ENCODE measurements at places on chromosomes 11 and 22.

DNA sequence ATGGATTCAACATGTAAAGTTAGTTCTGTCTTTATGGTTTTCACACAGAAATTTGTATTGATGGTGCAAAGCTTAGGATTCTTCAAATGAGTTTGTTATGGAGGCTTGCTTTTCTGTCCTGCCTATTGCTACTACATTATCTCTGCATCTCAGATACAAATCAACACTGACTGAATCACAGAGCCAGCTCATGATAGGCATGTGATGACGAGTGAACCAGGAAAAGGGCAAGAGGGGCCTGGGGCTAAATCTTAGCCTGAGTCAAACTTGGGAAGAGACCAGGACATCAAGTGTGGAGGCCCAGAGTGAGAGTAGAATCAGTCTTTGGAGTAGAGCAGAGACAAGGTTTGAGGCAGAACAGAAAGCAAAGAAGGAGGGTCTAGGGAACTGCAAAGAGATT, 107.1 kb upstream of the CD44 start:
- no peak for DNase-seq

DNA sequence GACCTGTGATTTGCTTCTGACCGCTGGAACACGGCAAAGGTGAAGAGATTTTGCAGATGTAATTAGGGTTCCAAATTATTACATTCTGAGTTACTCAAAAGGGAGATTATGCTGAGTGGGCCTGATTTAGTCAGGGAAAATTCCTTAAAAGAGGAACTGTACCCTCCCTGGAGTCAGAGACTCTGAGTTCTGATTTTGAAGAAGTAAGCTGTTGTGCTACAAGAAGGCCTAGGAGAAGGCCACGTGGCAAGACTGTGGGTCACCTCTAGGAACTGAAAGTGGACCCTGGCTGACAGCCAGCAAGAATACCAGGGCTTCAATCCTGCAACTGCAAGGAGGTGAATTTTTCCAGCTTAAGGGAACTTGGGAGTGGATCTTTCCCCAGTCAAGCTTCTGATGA, 45.3 kb downstream of the CHRDL2 start:
- no peak for DNase-seq

- no peak for DNase-seq
Observed at GRCh38 chr22:50165436-50166123, 5.0 kb upstream of the PANX2 start.

GRCh38 chr22:26234296-26234695, 65.0 kb downstream of the SEZ6L start:
- DNase-seq, result no peak

DNA sequence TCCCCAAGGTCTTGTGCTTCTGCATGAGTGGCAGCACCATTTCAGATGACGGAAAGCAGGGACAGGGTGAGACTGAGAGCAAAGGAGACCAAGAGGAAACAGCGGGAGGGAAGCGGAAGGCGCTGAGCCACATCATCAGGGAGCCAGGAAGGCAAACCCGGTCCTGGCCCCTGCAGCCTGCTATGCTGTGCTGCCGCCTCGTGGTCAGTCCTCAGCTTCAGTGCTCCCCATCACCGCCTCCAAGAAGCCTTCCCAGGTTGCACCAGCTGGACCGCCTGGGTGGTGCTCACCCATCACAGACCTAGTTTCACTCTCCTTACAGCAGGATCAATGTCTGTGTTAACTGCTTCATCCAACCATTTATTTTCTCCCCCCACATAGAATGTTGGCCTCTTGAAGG, 73.0 kb upstream of the PHF21B start:
- no peak for DNase-seq

GRCh38 chr22:49490692-49491091, 337.0 kb downstream of the BRD1 start:
- no peak for DNase-seq

DNA sequence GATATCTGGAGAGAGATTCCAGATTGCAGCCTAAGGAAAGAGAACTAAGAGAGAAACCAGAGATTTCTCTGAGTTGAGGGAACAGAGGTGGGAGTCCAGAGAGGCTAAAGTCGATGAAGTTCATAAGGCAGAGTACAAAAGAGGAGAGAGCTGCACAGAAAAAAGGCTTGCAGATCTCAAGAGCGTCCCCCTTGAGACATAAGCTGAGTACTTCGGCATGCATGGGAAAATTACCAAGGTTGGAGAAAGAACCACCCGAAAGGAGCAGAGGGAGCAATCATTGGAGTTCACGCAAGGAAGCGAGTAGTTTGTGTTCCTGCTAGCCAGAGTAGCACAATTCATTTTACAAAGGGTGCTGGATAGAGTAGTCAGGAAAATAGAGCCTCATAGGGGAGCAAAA, 293.5 kb downstream of the TMEM135 start:
- DNase-seq, result no peak

- no peak for DNase-seq
Observed at GRCh38 chr11:126588630-126589491, 233.4 kb downstream of the ST3GAL4 start.

GRCh38 chr11:81007046-81007445, 1566.2 kb upstream of the TENM4 start:
- peak; percentile 19 for DNase-seq

DNA sequence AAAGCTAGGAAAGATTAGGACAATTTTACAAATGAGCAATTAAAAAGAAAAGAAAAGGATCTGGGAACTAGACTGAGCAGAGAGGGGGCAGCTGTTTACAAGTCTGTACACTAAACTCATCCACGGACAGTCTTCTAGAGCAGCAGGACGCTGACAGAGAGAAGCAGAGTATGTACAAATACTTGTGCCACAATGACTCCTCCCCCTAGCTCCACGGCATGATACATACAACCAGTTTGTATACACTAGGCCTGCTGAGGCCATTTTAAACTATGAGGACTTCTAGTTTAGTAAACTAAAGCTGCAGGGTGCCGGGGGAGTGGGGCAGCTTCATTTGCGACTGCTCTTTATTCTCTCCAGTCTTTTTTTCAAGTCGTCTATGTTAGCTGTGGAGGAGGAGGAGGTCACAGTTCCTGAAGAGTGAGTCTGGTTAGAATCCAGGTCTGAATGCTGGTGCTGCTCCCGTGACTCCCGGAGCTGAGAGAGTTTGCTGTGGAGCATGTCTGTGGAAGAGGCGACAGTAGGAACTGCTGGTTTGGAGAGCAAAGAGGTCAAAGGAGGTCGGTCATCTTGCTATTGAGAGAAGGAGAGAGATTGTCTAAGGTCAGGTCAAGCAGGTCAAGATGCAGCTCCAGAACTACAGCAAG, 24.8 kb downstream of the F2 start:
- DNase-seq, result no peak

GRCh38 chr22:35615156-35615555, 2.0 kb downstream of the MB start:
- DNase-seq, result no peak

DNA sequence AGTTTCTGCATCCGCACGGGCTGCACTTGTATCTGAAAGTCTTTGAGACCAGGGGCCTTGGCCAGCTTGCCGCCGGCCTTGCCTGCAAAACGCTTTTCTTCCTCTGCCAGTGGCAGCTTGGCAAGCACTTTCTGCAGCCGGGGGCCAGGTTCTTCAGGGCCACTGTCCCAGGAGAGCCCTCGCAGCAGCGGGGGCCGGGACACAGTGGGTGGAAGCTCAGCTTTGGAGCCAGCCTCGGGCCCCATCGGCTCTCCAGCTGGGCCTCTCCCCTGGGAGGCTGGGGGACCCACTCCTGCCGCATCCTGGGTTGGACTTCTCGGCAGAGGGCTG, 57.5 kb upstream of the LYVE1 start:
- no peak for DNase-seq

- no peak for DNase-seq
Observed at GRCh38 chr11:2387266-2387987, 10.3 kb downstream of the CD81 start.

DNA sequence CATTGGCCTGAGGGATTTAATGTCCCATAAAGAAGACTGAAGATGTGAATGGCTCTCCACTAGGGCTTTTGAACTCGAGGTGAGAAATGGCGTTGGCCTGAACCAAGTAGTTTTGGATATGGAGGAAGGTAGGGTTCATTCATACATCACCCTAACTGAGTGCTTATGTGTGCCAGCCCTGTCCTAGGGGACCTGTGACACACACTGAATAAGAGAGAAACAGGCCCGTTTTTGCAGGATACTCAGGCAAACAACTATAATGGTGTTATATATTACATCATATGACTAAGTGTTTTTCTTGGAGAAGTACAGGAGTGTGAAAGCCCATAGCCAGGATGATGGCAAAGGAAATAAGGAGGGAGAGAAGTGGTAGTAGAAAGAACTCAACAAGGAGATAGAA, 368.1 kb downstream of the TMEM135 start:
- no peak for DNase-seq

Data from Kasumi-1 (cell line).